Kidney capillary endothelial cell (primary cell): ENCODE measurements at places on chromosomes 6 and 20.

- DNase-seq = no peak
These were observed 39.2 kb upstream of the TLDC2 start for GRCh38 chr20:36836591-36837269.

DNA sequence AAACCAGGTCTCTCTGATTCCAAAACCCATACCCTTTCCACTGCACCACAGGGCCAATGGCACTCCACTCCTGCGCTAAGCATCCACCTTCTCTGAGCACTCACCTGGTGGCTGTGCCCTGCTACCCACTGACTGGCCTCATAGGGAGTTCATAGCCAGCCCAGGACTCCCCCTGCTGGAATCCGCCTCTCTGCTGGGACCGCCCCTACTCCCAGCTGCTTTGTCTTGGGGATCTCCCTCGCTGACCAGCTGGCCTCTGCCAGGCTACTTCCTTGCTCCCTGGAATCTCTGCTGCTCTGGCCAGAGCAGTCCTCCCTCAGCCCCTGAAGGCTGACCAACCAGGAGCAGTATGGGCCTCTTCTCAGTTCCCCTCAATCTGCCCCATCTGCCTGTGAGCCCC, 129.7 kb downstream of the FAXC start:
- no peak for DNase-seq

DNA sequence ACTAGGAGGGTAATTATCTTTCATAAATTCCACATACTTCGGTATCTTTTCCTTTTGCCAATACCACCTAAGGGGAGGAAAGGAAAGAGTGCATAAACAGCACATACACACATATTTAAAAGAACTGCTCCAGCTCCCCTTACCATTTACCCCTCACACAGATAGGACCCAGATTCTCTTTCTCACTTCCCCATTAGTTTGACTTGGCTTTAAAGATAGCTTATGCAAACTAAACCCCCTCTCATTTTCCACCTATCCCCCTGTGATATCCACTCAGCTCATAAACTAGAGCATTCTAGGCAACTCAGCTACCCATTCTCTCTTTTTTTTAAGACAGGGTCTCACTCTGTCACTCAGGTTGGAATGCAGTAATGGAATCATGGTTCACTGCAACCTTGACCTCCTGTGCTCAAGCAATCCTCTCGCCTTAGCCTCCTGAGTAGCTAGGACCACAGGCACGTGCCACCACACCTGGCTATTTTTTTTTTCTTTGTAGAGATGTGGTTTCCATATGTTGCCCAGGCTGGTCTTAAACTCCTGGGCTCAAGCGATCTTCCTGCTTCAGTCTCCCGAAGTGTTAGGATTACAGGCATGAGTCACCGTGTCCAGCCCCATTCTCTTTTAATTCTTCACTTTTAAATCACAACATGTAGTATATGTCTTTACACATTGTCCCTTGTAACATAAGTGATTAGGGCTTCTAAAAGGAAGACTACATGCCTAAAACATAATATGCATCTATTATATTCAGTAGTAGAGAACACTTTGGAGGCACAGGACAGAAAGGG, 4.0 kb downstream of the FUCA2 start:
- DNase-seq = no peak

- DNase-seq = no peak
These were observed 19.6 kb upstream of the PIM1 start for GRCh38 chr6:37150314-37150713.

DNA sequence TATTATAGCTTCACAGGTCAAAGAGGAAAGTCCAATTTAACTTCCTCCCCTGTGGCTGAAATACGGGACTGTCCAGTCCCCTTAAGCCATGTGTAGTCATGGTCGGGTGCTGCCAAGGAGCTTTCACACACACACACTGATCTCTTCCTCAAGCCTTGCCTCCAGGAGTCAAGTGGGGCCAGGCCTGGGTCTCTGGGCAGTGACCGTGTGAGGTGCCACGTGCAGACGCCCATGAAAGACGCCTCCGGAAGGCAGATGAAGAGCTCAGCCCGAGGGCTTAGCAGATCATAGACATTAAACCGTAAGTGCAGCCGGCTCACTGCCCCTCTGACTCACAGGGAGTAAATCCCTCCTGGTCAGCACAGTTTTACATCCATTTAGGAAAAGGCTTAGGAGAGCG, 4.2 kb downstream of the GABRR2 start:
- no peak for DNase-seq
